Left ventricle myocardium inferior (tissue), 1 donor: ENCODE measurements at places on chromosomes 2 and 18.
A peak's percentile ranks its signal among the peaks of the same experiment; 100 is the strongest.

DNA sequence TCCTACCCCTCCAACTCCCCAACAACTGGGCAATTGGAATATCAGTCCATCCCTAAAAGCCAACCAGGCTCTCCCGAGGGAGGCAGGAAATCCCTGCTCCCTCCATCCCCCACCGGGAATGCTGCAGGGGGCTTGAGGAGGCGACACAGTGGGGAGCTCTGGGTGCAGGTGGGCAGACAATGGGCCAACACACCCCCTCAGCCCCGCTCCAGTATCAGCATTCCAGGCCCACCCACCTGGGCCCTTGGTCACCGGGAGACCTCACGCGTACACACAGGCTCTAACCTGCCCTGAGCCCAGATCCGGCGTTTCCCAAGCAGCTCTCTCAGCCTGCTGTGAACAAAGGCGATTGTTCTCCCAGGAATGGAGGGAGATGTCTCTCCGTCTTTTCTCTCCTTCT is 37.6 kb upstream of the FZD7 start:
- no peaks in the 10 kb centered on the region for H3K36me3 ChIP-seq
- H3K4me3 ChIP-seq: no peak overlapping the region
- H3K4me1 ChIP-seq: peaks cover 17% of the 10 kb centered on the region
- no peak overlapping the region for H3K27ac ChIP-seq
- H3K27me3 ChIP-seq: peaks cover 11% of the 10 kb centered on the region

GRCh38 chr2:42116195-42117181 is 52.7 kb upstream of the EML4 start:
- no peaks in the 10 kb centered on the region for H3K27me3 ChIP-seq
- no peaks in the 10 kb centered on the region for H3K36me3 ChIP-seq
- H3K4me3 ChIP-seq: no peak overlapping the region
- DNase-seq: no peak

DNA sequence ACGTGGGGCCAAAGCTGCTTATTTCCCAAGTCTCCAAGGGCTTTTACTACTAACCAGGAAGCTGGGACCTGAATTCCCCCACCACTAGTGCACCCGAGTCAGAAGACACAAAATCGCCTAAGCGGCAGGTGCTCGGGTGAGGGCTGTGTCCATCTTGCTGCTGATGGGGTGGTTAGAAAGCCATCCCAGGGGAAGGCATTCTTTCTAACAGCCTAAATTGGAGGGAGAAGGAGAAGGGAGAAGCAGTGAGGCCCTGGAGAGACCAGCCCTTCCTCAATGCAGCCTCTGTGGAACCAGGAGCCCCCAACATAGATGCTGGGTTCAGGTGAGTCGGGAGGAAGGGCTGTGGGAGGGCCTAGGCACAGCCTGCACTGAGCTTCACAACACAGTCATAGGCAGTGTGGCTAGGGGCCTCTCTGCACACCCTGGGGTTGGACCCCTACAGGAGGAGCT is 1.9 kb upstream of the PROM2 start:
- no peak overlapping the region for H3K27ac ChIP-seq
- no peaks in the 10 kb centered on the region for H3K36me3 ChIP-seq
- no peak overlapping the region for H3K4me3 ChIP-seq
- H3K4me1 ChIP-seq: no peaks in the 10 kb centered on the region

GRCh38 chr2:55225481-55226020 is 6.5 kb downstream of the CLHC1 start:
- peaks cover 49% of the 10 kb centered on the region for H3K4me1 ChIP-seq
- H3K36me3 ChIP-seq: no peaks in the 10 kb centered on the region
- DNase-seq: no peak
- H3K27ac ChIP-seq: no peak overlapping the region

- peaks cover 11% of the 10 kb centered on the region for H3K27me3 ChIP-seq
- H3K4me1 ChIP-seq: peaks cover 30% of the 10 kb centered on the region
- H3K4me3 ChIP-seq: peak overlapping the region; percentile 80
- H3K27ac ChIP-seq: peak overlapping the region; percentile 92
These were observed 817 bp downstream of the DSC2 start for GRCh38 chr18:31101183-31102024.

- H3K4me3 ChIP-seq: peak within 1 kb of the TSS; percentile 88
- H3K4me1 ChIP-seq: peaks cover 24% of the 10 kb centered on the region
- no peaks in the 10 kb centered on the region for H3K36me3 ChIP-seq
- peak; percentile 88 for DNase-seq
- H3K27me3 ChIP-seq: no peaks in the 10 kb centered on the region
- H3K27ac ChIP-seq: peak within 1 kb of the TSS; percentile 98
These were observed at the start of gene RBM43 for GRCh38 chr2:151261231-151261976. Gene RBM43, minus strand, starts transcription at chr2:151261863. Its CDS starts 136 bp downstream, at chr2:151261727.

DNA sequence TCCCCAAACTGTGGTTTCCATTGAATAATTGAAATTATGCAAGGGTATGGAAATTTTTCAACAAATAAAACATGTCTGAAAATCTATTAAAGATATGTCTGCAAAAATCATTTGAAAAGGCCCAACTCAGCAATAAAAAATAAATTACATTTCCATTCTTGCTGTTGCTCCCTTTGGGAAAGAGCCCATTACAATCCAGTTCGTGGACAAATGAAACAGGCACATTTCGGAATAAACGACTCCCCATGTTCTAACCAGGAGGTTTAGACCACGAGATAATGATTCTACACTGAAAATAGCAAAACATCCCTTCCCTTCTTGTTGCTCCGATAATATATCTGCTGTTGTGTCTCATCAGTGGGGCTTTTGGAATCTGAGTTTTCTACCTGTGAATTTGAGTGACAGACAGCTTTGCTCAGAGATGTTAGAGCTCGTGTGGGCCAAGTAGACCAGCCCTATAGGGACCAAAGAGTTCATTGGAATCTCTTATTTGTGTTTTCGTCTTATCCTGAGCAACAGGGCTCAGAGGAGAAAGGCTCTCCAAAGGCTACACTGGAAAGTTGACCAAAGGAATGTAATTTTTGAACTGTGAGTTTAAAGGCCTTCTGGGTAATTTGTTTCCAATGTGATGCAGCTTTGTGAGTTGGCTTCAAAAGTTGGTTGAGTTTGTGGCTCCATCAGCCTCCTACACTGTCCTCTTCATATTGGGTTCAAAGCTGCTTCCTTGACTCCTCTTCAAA is 119.5 kb downstream of the ACTR3 start:
- no peaks in the 10 kb centered on the region for H3K36me3 ChIP-seq
- no peak overlapping the region for H3K27ac ChIP-seq
- H3K4me1 ChIP-seq: no peaks in the 10 kb centered on the region
- no peak overlapping the region for H3K4me3 ChIP-seq
- H3K27me3 ChIP-seq: no peaks in the 10 kb centered on the region

DNA sequence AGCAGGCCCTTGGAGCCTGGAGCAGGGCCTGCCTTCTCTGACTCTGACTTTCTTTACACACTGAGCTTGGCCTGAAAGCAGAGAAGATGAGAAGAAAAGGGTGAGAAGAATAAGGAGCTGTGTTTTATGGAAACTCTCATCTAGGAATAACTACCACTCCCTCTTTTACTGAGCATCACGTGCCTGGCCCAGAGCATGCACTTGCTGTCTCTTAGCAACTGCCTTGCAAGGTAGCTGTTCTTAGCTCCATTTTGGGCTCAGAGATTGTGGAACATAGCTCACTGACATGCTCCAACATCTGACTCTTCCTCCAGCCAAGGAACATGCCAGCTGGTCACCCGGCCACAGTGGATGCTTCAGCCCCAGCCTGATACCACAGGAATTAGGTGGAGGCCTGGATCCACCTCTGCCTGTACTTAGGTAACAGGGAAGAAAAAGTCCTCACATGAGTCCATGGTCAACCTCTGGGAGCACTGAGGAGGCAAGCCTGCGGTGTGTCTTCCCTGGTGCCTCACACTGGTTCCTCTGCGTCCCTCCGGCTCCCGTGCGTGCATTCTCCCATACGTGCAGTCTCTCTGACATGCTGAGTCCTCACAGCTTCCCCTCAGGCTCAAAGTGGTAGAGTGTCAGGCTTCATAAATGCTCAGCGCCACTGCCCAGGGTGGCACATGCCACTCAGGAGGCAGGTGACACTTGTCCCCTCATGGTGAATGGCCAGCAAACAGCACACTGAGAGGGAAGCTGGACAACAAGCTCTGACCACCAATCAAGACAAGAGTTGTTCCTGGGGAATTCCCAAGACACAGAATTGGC is 35.7 kb downstream of the AMER3 start:
- H3K27ac ChIP-seq: no peak overlapping the region
- DNase-seq: no peak
- H3K4me3 ChIP-seq: no peak overlapping the region
- H3K4me1 ChIP-seq: no peaks in the 10 kb centered on the region
- H3K36me3 ChIP-seq: no peaks in the 10 kb centered on the region
- H3K27me3 ChIP-seq: peaks cover 41% of the 10 kb centered on the region

- H3K27ac ChIP-seq: no peak overlapping the region
- no peak overlapping the region for H3K4me3 ChIP-seq
- DNase-seq: no peak
- H3K36me3 ChIP-seq: no peaks in the 10 kb centered on the region
These were observed 66.0 kb upstream of the ST3GAL5 start for GRCh38 chr2:85954590-85955458.

DNA sequence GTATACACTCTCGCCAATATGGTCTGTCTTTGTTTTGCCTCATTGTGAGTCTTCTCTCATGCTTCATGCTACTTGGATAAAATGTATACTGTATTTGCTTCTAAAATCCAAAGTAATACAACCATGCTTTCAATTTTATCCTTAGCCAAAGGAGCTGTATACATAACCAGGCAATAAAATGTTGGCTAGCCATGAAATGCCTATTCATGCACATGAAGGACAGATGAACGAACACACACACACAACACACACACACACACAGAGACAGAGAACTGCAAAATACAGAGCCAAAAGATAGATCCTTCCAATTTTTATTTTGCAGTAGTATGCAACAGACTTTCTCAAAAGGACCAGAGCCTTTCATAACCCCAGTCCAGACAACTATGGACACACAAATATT is 113.7 kb downstream of the SATB2 start:
- H3K27me3 ChIP-seq: no peaks in the 10 kb centered on the region
- no peak overlapping the region for H3K27ac ChIP-seq
- no peak for DNase-seq

DNA sequence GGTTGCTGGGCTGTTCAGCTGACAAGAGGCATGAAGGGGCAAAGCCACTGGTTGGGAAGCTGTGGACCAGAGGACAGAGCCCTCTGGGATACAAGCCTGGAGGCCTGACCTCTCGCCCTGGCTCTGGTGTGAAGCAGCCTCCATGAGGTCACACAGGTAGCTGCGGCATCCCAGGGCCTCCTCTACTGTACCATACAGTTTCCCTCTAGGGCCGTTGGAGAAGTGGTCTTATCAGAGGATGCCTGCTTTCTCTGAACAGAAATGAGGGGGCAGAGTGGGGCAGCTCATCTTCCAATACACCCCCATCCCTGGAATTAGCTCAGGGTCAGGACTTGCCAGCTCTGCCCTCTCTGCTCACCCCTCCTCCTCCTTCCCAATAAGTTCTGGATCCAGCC is 135.1 kb upstream of the SMAD2 start:
- H3K27me3 ChIP-seq: no peaks in the 10 kb centered on the region
- H3K36me3 ChIP-seq: no peaks in the 10 kb centered on the region
- H3K27ac ChIP-seq: no peak overlapping the region
- no peak overlapping the region for H3K4me3 ChIP-seq
- H3K4me1 ChIP-seq: no peaks in the 10 kb centered on the region

DNA sequence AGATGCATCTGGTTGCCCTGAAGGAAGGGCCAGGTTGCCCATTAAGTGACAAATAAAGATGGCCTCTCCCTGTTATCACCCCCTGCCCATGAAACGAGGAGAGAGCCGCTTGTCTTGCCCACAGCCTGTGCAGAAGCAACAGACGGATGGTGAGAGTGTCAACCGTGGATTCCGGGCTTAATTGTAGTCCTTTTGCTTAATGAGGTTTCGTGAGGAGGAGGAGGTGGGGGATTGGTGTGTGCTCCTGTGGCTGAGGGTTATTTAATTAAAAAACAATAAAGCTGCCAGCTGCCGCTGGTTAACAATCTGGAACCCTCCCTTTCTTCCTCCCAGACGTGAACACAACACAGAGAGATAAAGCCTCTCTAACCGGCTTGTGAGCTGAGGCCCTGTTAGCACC is 188.0 kb upstream of the PARD3B start:
- DNase-seq: no peak
- no peak overlapping the region for H3K4me3 ChIP-seq
- no peaks in the 10 kb centered on the region for H3K27me3 ChIP-seq
- H3K27ac ChIP-seq: no peak overlapping the region
- no peaks in the 10 kb centered on the region for H3K36me3 ChIP-seq
- H3K4me1 ChIP-seq: peaks cover 4% of the 10 kb centered on the region

DNA sequence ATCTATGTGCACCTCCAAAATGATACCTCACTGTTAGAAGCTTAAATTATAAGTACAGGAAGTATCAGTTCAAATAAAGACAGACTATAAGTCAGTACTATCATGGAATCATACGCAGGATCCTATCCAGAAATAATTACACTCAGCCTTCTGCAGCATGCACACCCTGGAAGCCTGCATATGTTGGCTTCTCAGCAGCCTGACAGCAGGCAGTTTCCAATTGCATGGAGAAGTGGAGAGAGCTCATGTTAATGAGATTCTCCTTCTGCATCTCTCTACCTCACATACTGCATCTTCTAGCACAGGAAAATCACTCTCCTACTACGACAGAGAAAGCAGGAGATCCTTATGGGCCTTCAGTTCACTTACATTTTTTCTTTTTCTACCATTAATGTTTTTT is 20.5 kb downstream of the NR4A2 start:
- DNase-seq: no peak
- no peak overlapping the region for H3K27ac ChIP-seq
- no peak overlapping the region for H3K4me3 ChIP-seq
- H3K27me3 ChIP-seq: peaks cover 41% of the 10 kb centered on the region

GRCh38 chr2:237509151-237509550 is 22.1 kb downstream of the MLPH start:
- peaks cover 76% of the 10 kb centered on the region for H3K4me1 ChIP-seq
- peaks cover 13% of the 10 kb centered on the region for H3K36me3 ChIP-seq
- H3K4me3 ChIP-seq: no peak overlapping the region

DNA sequence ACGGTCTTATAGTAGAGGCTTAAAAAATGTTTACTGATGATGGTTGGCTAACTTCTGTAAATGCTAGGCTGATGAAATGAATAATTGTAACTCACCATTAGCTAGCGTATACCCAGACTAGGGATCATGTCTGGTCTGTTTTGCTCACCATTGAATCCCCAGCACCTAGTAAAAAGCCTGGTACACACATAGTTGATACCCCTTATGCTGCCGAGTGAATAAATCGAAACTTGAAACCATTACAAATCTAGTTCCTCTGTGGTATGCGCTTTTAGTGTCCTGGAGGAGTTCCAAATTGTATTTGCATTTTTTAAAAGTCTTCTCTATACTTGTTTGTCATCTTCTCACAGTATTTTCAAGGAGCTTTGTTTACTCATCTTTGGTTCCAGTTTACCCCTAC is 1.3 kb downstream of the TAF1B start:
- H3K27me3 ChIP-seq: no peaks in the 10 kb centered on the region
- DNase-seq: no peak
- H3K27ac ChIP-seq: no peak overlapping the region
- H3K36me3 ChIP-seq: peaks cover 14% of the 10 kb centered on the region

GRCh38 chr2:184091456-184091855 is 506.9 kb upstream of the ZNF804A start:
- H3K4me3 ChIP-seq: no peak overlapping the region
- no peak for DNase-seq
- no peak overlapping the region for H3K27ac ChIP-seq
- H3K4me1 ChIP-seq: no peaks in the 10 kb centered on the region
- H3K36me3 ChIP-seq: no peaks in the 10 kb centered on the region
- no peaks in the 10 kb centered on the region for H3K27me3 ChIP-seq
